ENCODE measurements at places on chromosomes 12 and 14.

DNA sequence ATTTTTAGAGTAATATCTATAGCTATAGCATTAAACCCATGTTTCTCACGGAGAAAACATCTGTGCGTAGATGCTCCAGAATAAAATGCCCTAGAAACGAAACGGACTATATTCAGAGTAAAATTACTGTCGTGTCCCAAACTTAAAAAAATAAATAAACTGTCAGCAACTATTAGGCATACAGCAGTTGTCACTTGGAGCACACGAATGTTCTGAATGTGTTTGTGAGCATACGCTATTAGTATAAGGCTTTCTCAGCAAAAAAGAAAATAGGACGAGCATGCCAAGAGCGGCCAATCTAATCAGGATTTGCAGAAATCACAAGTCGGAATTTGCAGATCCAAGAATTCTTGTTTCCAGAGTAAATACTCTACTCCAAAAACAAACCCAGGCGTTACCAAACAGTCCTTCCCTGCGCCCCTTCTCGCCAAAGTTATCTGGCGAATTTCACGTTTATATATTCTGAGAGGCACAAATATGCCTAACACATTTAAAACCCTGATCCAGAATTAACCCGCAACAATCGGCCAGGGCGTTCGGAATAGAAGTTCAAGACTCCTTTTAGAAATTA is 836 bp downstream of the PTPN21 start:
- no peak for DNase-seq

- no peak for DNase-seq
Observed at GRCh38 chr12:131137009-131137835, 183.5 kb downstream of the ADGRD1 start.

DNA sequence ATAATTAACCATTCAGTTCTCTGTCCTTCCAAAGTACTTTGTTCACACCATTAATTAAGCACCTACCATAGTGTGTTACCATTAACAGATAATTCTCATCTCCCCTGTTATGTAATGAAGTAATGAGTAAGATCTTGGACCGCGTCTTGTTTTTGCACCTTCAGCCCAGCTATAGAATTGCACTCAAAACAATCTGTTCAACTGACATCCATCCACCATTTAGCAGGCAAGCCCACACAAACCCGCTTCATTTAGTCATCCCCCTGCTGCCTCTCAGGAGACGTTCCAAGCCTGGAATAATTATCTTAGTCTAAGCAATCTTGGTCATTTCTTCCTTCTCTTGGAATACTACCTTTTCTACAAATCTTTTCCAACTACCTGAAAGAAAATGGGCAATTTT is 74.4 kb downstream of the DUSP16 start:
- DNase-seq, result no peak

GRCh38 chr12:46579474-46579873 is 206.9 kb upstream of the SLC38A2 start:
- no peak for DNase-seq

DNA sequence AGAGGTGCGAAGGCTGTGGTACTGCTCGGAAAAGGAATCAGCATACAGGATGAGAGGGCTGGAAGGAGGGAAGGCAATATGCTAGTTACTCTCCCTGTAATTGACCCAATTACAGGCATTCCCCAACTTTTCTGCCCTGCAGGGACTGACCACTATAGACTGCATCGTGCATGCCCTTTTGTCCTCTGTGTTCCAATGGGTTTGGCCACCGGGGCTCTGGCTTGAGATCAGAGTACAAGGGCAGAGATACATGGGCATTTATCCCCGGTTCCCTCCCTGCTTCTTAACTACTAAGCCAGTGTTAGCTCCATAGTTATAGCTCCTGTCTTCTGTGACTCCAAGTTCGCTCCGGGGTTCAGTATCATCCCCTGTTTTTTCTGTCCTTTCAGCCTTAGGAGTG is 59.7 kb downstream of the GTF2A1 start:
- DNase-seq, result no peak

GRCh38 chr12:25759752-25760151 is 198.7 kb upstream of the RASSF8 start:
- DNase-seq, result no peak

DNA sequence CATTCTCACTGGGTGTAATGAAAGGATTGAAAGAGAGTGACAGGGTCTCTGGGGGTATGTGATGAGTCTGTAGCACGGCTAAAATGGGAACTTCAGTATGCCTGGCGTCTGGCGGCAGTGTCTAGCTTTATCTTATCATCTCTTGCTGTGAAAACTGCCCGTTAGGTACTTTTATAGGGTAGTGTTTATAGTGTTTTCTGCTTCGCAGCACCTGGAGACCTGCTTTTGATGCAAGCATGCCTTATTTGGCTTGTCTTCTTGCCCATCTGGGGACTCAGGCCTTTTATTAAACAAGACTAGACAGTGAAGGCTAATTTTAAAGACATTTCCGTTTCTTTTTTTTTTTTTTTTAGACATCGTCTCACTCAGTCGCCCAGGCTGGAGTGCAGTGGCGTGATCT is 36.3 kb upstream of the ALDH2 start:
- DNase-seq, result no peak

DNA sequence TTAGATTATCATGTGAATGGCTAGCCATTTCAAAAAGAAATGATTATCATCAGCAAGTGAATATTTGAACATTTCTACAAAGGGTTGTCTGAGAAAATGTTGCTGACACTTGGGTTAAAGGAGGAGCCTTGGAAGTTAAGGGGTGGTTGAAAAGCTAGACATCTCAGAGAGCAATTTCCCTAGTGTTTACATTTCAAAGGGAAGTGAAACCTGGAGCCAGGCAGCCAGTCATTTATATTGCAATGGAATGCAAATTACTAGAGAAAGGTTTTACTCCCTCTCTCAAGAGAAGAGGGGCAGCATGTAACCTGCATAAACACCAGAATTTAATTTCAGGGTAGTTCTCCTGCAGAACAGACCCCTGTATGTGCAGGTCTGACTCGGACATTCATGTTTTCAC is 279.0 kb downstream of the SLC16A7 start:
- DNase-seq, result no peak

DNA sequence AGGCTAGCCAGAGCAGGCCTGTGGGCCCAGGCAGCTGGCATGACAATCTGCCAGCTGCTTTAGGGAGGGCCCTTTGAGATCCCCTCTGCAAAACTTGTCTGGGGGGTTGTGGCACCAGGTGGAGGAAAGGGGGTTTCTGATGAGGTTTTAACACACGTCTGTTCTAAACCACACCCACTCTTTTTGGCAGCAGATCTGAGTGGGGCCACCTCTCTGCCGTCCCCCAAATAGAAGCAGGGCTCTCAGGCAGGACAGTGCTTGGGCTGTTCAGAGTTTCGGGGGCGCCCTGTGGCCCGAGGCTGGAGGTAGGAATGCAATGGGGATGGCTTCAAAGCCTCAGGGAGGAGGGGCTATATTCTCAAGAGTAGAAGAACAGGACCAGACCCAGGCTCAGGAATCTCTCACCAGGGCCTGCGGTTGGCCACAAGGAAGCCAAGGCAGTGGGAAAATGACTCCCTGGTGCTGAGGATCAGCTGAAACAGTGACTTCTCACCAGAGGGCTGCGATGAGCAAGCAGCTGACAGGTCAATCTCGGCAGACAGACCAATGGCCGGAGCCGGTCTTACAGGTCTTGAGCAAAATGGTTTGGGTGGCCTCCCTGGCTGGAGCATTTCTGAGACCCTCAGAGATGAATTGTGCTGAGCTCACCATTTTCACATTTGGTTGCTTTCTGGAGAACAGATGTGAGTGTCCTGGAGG is 1.5 kb upstream of the KRT5 start:
- DNase-seq, result no peak

DNA sequence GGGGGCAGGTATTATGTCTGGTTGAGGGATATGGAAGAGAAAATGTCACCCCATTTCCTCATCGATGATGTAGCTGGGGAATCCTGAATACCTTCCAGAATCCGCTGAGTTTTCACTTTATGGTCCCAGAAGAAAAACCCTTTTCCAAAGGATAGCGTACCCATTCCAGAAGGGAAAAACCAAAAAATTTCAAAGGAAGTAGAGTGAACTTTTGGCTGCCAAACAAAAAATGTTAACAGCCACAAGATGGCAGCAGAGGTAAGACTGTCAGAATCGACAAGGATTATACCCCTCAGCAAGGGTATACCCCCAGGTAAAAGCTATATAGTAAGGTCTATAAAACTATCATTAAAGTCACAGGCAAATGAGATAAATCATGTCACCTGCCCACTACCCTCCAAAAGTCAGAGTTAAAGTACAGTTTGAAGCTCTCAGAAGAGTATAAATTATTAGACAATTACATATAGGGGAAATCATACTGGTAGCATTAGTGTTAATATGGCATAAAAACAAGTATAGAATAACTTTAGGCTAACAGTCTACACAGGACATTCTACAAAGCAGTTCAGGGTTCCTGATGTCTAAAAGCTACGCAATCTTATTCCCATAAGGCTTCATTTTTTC is 18.0 kb downstream of the ACIN1 start:
- no peak for DNase-seq

DNA sequence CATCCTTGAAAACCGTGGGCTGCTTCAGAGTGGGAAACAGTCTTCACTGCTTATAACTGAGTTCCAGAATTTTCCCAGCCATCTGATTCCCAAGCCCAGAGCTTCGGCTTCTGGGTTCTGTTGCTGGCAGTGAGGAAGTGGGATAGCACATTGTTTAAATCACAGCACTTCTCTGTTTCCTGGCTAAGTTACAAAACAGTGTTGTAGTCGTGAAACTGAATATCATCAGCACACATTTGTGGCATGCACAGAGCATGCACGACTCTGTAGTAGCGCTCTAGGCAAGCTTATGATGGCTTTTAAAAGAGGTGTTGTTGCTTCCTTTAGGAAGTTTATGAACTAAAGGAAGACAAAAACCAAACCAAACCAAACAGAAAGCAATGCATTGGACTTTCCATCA is 1005.5 kb downstream of the NRXN3 start:
- DNase-seq, result no peak

DNA sequence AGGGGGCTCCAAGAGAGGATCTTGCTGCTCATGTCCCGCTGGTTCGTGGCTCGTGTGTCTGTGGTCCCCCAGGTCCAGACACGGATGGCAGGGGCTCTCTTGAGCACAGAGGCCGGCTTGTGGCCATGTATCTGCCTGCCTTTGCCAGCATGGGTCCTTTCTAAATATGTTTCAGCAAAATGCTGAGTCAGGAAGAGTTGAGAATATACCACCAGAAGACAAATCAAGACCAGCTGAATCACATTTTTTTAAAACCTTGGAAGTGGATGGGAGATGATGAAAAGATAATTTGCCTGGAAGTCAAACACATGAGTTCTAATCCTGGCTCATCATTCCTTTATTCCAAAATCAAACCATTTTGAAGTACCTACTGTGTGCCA is 58.0 kb downstream of the NUAK1 start:
- DNase-seq, result no peak

DNA sequence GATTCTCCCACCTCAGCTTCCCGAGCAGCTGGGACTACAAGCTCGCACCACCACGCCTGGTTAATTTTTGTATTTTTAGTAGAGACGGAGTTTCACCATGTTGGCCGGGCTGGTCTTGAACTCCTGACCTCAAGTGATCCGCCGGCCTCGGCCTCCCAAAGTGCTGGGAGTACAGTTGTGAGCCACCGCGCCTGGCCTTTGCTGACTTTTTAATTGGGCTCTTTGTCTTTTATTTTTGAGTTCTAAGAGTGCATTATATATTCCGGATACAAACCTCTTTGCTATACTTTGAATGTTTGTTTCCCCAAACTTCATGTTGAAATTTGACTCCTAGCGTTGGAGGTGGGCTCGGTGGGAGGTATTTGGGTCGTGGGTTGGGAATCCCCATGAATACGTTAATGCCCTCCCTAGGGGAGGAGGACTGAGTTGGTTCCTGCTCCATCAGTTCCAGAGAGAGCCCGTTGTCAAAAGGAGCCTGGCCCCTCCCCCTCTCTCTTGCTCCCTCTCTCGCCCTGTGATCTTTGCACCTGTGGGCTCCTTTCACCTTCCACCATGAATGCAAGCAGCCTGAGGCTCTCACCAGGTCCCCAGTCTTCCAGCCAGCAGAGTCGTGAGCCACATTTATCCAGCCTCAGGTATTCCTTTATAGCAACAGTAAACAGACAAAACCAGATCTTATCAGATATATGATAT is 103.2 kb upstream of the EVL start:
- no peak for DNase-seq

GRCh38 chr12:100741084-100741711 is 53.4 kb upstream of the ANO4 start:
- no peak for DNase-seq

DNA sequence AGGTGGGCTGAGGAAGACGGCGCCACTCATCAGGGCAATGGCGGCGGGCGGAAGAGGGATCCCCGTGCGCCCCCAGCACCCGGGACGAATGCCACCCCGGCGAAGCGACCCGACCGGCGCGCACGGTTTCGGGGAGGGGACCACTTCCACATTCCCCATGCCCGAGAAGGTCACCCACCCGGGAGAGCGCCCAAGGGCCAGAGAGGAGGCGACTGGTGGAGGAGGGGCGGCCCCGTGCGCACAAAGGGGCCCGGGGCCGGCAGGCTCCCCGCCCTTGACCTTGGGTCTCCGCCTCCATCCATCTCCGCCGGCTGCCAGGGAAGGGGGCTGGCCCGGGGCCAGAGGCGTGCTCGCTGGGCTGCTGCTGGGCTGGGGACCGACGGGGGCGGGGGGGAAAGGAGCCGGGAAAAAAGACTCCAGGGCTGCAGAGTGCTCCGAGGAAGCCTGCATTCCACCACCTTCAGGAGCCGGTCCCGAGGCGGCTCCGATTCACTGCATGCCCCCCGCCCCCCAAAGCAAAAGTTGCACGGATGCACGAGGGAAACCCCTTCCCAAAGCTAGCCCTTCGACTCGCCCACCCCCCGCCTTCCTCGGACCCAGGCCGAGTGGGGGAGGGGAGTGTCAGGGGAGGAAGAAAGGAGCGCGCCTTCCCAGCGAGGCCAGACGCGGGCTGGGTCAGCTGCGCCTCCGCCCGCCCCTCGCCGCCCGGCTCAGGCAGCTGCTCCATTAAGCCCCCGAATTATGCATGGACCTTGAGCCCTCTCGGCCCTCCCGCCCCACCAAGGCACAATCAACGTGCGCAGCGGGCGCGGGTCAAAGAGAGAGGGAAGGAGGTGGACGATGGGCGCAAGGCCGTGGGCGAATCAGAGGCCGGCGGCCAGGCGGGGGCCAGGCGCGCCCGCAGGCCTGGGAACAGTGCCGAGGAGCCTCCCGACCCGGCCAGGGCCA is 26.2 kb downstream of the BCL11B start:
- no peak for DNase-seq

- no peak for DNase-seq
Observed at GRCh38 chr12:49985981-49986380, 13.2 kb downstream of the AQP6 start.

DNA sequence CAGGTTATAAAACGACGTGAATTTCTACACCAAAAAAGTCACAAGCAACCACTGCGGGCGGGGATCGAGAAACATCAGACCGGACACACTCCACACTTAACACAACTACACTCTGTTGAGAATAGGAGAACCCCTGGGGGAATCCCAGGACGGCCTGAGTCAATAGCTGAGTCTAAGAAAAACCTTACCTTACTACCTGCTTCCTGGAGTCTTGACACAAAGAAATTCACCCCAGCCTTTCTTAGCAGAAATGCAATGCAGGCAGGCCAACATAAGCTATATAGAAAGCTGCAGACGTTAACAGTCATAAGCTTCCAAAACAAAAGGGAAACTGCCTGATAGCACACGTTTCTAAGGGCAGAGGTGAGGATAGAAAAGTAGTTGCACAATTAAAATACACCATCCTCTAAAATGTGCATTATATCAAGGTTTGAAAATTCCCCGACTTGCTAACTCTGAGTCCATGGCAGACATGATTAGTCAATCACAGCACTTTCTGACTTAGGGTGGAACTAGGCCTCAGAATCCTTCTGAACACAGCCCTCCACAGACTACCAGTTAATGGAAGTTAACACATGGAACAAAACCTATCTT is 68.0 kb downstream of the CCDC88C start:
- DNase-seq, result peak; percentile 82
